Activated T-helper 1 cell treated with anti-CD3 and anti-CD28 coated beads, Interleukin-12 subunit alpha, Interleukin-12 subunit beta, Interleukin-2, Interleukin-4 antibody, amounts not matched to agents 30 ng/mL and 10 ng/mL and 1 ng/mL, durations not matched to agents 14 hours and 24 hours and 36 hours (primary cell): ENCODE measurements at places on chromosomes 7 and 10.

GRCh38 chr7:51545131-51545530 lies 228.5 kb upstream of the COBL start:
- DNase-seq, result no peak

GRCh38 chr7:93941945-93942344 lies 20.4 kb downstream of the GNG11 start:
- DNase-seq, result no peak

GRCh38 chr7:139044813-139045794 lies 9.3 kb upstream of the ZC3HAV1L start:
- peak; percentile 23 for DNase-seq

DNA sequence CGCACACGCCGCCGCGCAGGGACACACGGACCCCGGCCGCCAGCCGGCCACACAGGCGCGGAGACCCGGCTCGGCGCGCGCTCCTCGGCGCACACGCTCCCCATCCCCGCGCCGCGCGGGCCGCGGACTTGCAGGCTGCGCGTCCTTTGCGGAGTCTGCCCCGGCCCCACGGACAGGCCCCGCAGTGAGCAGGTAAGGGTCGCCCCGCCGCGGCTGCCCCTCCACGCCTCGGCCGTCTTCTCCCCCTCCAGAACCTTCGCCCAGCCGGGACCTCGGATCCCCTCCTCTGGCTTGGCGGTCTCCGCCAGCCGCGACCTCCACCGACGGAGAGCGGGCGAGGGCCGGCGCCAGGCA lies 356 bp downstream of the ADCYAP1R1 start:
- no peak for DNase-seq

DNA sequence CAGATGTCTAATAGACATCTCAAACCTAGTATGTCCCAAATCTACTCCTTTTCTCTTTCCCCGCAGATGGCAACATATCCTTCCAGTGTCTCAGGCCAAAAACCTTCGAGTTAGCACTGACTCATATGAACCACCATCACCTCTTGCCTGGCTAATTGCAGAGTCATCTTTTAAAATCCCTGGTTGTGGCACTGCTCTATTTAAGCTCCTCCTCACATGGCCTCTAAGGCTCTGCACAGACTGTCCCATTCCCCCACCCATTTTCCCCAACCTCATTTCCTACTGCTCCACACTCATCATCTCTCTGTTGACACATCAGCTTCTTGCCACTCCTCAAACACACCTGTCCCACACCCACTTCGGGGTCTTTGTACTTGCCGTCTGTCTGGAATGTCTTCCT lies 16.8 kb upstream of the HBP1 start:
- DNase-seq, result no peak

DNA sequence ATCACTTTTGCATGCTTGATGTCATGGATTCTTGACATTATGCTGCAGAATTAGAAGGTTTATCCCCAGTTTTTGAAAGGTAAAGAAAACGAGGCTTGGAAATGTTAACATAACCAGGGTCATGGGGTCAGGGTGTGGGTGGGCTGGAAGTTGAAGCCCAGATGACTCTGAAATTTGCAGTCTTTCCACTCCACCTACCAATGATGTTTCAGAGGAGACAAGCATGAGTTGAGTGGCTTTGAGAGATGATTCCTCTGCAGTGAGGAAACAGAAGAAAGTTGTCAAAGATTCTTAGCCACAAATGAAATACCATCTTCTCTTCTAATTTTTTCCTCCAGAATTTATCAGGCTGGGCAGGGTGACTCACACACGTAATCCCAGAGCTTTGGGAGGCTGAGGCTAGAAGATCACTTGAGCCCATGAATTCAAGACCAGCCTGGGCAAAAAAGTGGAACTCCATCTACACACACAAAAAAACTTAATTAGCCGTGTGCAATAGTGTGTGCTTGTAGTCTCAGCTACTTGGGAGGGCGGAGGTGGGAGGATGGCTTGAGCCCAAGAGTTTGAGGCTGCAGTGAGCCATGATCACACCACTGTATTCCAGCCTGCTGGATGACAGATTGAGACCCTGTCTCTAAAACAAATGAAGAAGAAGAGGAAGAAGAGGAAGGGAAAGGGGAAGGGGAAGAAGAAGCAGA lies 239.1 kb upstream of the AUTS2 start:
- no peak for DNase-seq

GRCh38 chr7:10312942-10313341 lies 660.7 kb upstream of the PHF14 start:
- no peak for DNase-seq

DNA sequence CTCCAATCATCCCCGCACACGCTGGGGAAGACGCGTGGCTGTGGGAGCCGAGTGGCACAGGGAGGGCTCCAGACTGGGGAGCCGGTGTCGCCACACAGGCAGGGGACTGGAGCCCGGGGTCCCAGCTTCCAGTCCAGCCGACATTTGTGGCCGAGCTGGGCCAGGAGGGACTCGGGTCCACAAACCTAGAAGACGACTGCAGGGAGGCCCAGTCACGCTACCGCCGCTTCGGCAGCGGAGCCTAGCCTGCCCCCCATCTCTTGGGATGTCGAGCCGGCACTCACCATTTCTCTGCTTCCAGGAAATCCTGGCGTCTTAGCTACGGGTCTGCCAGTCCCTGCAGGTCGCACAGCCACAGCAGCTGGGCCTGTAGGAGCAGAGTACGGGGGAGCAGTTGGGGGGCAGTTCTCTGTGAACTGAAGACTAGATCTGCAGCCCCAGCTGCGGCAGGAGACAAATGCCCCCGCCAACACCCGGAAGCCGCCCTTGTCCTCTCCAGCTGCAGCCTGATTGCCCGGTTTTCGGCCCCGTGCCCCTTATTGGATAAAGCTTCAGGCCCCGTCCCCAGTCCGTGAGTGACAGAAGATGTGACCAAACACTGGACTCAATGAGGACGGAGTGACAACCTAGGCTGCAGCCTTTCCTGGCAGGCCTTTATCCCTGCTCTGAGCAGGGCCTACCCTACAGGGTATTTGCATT lies 270.7 kb downstream of the ZNF33B start:
- DNase-seq, result no peak

GRCh38 chr10:34638406-34639054 lies 176.6 kb downstream of the PARD3 start:
- DNase-seq, result peak; percentile 41

DNA sequence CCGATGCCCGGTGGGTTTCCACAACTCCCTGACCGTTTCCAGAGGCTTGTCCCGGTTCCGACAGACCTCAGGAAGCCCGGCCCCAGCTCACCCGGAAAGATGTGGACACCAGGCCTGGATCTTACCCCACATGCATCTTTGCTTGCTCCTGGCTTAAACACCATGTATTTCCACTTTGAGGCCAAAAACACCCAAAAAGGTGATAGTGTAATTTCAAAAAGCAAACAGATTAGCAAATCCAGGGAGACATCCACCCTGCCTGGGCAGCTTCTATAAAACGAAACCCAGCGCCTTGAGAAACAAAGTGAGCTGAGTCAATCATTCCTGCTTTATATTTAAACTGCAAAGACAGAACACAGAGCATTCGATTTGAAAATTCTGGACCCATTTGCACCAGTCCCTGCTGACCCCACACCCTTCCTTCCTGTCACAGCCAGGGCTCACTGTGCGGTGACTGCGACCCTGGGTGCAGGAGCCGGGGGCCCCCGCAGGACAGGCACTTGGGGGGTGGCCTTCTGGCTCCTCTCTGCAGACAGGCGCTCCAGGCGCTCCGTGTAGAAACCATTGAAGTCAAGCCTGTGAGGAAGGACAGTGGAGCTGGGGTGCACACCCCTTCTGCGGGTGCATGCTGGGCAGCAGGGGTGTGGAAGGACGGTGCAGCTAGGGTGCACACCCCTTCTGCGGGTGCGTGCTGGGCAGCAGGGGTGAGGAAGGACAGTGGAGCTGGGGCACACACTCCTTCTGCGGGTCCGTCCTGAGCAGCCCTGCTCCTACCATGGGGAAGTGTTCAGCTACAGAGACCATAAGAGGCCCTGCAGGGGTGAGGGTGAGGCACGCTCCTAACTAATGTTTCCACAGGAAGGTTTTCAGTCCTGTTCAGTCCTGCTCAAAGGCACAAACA lies 2.9 kb upstream of the ADAM8 start:
- no peak for DNase-seq

DNA sequence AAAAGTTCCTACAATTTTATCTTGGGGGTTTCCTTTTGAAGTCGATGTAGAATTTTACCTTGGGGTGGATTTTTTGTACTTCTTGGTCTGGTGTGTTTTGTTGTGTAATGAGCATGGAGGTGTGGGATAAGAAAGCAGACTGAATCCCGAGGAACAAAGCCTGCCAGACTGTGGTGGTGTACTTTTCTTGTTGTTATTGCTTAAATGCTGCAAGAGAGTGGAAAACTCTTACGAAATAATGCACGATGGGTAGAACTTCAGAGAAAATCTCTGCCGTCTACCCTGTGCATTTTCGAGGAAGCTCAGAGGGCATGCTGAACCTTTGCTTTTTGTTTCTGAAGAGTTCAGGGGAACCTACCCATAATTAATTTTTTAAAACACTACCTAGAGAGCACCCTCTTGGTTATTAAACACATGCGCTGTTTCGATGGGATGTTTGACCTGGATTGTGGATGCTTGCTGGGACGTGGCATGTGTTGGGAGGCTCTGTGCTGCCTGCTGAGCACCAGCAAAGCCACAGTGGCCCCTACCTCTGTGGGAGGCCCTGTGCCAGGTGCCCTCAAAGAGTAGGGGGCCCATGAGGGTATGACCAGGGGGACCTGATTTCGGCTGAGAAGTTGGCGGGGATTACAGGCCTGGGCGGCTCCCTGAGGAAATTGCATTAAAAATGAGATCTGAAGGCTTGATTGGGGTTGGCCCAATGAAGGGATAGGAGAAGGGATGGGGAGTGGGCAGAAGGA lies 94.1 kb downstream of the TCF7L2 start:
- DNase-seq, result no peak

- DNase-seq, result no peak
Observed at GRCh38 chr7:82676777-82677463, 233.3 kb upstream of the CACNA2D1 start.

DNA sequence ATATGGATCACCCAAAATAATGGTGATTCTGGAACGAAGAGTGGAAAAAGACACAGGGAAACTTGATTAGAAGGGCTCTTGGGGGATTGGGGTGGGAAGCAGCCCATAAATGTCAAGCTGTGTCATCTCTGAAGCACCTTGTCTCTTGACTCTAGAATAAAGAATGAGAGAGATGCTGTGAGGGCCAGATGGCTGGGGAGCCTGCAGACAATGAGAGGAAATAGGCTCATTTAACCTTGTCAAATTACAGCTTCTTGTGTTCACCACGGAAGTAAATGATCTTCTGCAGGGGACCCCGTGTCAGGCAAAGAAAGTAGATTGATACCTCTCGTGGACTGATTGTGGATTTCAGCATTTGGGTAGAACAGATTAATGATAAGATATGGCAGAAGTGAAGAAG lies 159.3 kb downstream of the ST7 start:
- no peak for DNase-seq

DNA sequence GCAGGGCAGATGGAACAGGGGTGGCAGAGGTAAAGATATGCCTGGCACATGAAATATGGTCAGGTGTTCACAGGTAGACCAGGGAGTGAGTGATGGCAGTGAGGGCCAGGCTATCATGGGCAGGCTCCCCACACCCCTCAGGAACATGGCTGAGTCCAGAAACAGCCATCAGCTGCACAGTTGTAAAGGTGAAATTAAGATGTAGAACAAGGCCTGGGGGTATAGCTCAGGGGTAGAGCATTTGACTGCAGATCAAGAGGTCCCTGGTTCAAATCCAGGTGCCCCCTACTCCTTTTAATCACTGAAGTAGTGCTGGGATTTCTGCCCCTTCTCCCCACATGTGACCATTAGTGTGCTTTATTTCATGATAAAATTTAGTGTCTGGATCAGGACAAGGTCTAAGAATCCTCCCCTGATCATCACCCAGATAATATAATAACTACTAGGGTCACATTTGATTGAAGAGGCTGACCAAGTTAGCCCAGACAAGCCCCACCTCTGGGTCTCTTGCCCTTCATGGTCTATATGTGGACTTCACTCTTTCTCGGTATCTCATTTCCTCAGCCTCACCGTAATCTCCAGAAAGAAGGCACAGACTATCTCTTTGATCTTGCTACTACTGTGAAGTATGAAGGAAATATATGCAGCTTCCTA lies 69.0 kb downstream of the ZNF783 start:
- DNase-seq, result no peak

GRCh38 chr7:41538810-41539724 lies 163.8 kb downstream of the INHBA start:
- no peak for DNase-seq

DNA sequence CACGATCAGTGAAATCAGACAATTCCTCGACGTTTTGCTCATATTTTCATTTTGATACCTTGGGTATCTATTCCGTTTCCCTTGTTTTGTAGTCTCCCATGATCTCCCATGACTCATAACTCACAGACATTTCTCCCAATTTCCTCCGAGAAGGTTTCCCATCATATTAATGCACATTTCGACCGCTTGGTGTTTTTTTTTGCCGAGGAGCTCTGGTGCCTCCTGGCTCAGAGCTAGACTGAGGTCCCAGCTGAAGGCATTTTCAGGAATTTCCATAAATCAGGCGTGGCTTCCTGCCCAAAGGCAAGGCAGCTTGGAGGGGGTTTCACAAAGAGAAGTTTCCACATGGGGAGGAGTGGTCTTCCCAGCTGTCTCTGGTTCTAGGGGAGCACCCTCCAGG lies 148.2 kb upstream of the TNS3 start:
- DNase-seq, result no peak

DNA sequence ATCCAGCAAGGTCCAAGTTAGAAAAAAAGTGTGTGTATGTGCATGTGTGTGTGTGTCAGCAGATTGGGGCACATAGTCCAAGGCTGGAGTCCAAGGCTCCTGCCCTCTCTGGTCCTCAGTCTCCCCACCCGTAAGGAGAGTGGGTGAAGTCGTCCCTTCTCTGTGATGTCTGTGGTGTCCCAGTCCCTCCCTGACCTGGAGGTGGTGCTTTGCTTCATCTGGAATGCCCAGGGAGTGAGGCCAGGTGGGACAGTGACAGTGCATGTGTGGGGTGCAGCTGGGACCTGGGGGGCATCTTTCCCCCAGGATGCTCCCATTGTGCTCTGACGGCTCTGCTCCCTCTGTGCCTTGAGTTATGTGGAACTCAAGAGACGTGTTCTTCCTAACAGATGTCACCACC lies 18.0 kb downstream of the AQP1 start:
- no peak for DNase-seq

DNA sequence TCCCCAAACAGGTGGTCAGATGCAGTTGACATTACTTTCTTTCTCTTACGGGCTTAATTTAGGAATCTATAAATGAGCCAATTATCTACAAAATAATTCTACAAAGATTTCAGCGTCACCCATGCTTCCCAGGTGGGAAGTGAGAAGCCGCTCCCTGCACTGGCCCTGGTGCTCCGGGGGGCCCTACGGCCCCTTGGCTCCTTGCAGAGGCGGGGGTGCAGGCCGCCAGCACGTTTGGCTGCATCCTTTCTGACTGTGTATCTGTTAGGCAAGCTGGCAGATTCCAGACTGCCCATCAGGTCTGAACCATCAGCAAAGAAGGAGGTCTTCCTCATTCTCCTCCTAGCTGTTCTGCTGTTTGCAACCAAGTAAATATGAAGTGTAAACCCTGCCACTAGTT lies 16.3 kb downstream of the VWC2 start:
- DNase-seq, result no peak

- no peak for DNase-seq
Observed at GRCh38 chr10:122132882-122133565, 138.1 kb upstream of the BTBD16 start.
